Activated naive CD4-positive, alpha-beta T cell treated with anti-CD3 and anti-CD28 coated beads, Interleukin-2, amount 50 U/mL, for 72 hours (primary cell): ENCODE measurements at places on chromosomes 11 and 22.

DNA sequence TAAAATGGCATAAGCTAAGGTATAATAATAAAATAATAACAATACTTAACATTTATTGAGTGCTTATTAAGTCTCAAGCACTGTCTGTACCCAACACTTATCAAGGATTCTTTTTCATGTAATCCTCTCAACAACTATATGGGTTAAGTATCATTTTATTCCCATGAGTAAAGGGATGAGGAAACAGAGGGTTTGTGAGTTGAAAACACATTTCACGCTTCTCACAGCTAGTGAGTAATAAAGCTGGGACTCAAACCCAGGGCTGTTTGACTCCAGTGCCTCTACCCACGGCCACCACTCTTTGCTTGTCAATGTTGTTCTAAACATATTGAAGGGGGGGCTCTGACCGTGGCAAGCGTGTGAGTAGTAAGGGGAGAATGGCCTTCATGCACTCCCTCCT, 8.7 kb downstream of the CD3E start:
- no peak for DNase-seq

DNA sequence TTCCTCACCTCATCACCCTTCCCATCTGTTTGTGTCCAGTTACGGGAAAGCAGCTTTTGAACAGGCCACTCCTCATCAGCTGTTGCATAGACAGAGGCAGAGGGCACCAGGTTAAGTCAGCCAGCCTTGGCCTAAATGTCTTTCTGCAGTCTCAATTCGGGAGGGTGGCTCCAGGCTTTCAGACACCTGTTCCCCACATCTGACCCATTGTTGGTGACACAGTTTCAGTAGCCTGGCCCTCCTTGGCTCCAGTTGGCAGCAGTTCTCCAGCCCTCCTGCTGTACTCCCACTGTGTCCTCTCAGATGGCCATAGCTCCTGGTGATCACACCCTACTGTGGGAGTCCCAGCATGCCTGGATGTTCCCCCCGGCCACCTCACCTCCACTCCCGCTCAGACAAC, 70.8 kb upstream of the MYOD1 start:
- no peak for DNase-seq

DNA sequence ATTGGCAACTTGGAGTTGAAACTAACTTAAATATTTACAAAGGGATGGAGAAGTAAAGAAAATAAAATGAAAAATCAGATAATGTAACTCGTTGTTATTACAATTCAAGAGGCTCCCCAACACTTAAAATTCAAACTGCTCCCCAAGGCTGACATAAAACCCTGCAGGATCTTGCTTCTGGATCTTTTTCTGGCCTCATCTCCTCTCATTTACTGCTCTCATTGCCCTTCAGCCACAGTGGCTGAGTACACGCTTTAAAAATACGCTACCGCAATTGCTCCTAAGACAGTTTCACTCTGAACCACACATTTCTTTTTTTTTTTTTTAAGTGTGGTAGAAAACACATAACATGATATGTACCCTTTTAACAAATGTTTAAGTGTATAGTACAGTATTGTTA, 718.1 kb upstream of the ANO3 start:
- no peak for DNase-seq

GRCh38 chr11:8788616-8789015, 106.0 kb downstream of the RPL27A start:
- no peak for DNase-seq

DNA sequence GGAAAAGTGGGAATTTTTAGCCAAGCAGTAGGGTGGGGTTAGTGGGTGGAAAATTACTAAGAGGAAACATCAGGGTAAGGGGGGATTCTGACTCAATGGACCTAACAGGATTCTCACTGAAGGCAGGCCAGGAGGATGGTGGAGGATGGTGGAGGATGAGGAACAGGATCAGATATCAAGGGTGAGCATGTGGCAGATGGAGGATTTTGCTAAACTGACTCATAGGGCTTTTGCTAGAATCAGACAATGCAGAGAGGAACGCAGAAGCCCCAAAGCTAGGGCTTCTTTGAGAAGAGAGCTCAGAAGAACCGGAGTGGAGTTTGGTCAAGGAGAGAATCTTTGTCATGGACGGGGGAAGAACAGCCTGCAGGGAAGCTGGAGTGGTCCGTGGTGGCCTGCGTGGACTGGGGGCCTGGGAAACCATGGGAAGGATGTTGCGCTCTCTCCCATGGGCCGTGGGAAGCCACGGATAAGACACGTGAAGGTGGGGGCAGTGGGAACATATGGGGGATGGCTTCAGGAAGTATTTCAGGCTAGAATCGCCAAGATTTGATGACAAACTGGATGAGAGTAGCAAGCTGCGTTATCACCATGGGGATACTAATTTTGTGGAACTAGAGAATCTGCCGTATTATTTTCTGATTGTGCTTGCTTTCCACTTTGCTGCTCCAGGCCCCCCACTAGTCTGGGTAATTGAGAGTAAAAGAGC, 165.2 kb downstream of the LDLRAD3 start:
- no peak for DNase-seq
